ENCODE measurements at places on chromosomes 7 and 10.
A peak's percentile ranks its signal among the peaks of the same experiment; 100 is the strongest.

DNA sequence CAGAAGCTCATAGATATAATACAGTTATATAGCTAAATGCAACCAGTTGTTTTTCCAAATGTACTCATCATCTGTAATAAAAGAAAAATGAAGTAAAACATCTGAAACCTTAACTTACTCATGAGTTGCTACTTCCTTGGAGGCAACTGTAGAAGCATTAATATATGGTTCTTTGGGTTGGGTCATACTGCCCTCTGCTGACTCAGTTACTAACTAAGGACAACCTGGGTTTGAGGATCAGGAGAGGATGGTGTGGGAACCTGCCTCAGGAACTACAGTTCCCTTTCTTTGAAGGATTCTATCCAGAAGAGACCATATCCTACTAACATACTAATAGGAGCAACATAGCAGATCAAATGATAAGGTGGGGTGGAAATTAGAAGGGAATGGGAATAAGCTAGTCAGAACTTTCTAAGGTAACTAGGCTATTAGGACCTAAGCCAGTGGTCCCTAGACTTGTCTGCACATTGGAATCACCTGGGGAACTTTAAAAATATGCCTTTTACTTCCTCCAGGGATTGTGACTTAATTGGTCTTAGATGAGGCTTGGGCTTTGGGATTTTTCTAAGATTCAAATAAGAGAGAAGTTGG, 20.7 kb downstream of the COX15 start:
- peak; percentile 81 for DNase-seq

- DNase-seq = no peak
Observed at GRCh38 chr10:32374605-32375004, 27.6 kb upstream of the EPC1 start.

DNA sequence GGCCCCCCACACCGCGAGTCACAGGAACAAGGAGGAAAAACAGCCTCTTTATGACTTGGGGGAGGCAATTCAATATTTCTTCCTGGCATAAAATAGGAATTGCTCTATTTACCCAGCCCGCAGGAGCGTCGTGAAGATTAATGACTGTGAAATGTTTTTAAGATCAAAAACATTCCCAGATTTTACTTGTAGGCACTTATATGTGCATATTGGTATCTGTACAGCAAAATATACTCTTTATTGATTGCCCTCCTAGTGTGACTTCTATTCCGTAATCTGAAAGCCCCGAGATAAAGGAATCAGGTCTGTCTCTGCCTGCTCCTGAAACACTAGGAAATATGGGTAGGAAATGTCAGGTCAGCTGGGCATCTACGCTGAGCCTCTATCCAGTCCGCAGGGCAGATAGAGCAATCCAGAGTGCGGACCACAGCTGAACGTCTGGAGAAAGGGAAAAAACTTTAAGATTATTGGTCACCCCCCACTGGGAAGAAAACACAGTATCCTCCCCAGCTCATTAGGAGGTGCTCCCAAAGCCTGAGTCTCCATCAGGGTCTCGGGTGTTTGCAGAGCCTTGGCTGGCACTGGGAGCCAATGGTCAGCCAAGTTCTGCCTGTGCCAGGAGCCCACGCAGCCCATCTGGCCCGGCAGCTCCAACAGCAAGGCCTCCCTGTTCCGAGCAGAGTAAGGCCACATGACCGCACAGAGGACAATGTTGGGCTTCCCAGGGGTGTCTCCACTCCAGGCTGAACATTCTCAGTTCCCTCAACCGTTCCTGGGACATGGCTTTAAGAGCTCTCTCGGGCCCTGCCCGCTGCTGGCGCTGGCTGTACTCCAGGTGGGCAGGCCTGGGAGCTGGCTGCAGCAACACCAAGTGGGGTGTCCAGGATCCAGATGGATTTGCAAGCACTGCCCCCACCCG, 7.7 kb downstream of the CTBP2 start:
- DNase-seq = no peak

GRCh38 chr10:75950997-75951589, 519.7 kb downstream of the LRMDA start:
- DNase-seq = no peak

- no peak for DNase-seq
Observed at GRCh38 chr7:31036924-31037323, 15.2 kb upstream of the ADCYAP1R1 start.

DNA sequence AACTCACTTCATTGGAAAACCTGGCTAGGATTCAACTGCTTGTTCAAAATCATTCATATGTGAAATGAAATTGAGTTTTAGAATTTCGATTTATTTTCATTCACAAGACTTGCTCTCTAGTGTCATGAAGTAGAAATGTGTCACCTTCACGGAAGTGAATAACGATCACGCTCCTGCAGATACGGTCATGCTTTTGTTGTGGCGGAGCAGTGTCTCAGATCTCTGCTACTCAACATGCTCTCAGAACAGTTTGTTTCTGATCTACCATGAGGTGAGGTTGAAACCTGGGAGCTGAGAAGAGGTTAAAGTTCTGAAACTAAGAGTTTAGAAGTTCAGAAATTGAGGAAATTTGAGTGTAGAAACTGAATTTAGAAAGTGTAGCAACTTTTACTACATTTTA, 13.8 kb upstream of the PITRM1 start:
- DNase-seq = no peak

- DNase-seq = no peak
Observed at GRCh38 chr7:6022707-6023106, 8.5 kb upstream of the ANKRD61 start.

DNA sequence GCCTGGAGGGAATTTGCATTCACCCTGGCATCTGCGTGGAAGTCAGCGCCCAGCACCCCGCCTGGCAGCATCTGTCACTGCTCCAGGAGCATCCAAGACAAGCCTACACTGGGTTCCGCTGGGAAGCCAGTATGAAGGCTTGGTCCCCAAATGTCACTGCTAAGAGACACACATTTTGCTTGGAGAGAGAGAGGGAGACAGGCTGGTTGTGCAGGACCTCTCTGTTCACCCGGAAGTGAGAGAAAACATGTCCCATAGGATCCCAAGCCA, 119.5 kb downstream of the SEC23IP start:
- no peak for DNase-seq

- DNase-seq = no peak
Observed at GRCh38 chr7:147859033-147859432, 731.5 kb upstream of the C7orf33 start.

DNA sequence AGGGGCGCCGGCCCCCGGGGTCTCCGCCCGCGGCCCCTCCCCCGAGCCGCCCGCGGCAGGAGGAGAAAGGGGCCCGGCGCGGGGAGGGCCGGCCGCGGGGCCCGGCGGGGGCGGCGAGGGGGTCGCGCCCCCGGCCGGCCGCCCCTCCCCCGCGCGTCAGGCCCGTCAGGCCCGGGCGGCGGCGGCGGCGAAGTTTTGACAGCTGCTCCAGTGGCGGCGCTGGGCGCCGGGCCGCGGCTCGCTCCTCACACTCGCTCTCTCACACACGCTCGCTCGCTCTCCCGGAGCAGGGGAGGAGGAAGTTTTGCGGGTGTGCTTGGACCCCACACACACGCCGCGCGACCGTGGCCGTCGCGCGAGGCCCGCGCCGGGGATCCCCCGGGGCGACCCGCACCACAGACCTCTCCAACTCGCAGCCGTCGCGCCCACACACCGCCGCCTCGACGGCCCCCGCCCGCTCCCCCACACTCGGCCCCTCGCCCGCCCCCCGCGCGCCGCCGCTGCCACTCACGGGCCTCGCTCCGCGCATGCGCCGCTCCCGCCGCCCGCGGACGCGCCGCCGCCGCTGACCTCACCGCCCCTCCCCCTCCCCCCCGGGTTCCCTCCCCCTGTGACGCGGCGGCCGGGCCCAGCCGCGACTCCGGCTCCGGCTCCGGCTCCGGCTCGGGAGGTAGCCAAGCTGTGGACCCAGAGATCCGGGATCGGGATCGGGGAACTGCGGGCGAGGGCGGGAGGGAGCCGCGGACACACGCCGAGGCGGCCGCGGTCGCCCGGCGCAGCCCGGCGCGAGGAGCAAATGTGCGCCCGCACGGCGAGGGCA, 518 bp upstream of the KMT2C start:
- peak; percentile 91 for DNase-seq

GRCh38 chr7:116805100-116805544, 57.3 kb upstream of the CAPZA2 start:
- no peak for DNase-seq

DNA sequence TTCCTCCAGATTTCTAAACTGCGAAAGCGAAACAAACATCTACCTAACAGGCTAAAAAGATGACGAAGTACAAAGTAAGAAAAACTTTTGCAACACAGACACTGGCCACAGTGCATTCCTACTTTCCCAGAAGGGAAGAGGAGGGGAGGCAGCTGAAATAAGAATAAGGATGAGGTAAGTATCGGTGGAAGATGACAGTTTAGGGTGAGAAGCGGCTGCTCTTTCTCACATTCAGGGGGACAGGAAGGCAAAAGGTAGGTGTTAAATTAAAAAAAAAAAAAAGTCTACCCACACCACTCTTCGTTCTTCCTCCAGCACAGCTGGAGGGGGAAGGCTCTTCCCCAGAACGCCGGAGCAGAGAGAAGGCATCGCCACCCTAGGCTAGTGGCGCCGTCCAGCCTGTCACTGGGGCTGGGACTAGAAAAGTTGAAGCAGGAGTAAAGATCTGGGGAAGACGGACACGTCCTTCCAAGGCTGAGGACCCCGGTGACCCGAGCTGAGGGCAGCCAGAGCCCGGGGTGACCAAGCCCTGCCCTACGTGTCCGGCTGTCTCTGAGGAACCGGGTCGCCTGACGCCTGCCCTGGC, 846 bp downstream of the DNAJC1 start:
- peak; percentile 57 for DNase-seq

DNA sequence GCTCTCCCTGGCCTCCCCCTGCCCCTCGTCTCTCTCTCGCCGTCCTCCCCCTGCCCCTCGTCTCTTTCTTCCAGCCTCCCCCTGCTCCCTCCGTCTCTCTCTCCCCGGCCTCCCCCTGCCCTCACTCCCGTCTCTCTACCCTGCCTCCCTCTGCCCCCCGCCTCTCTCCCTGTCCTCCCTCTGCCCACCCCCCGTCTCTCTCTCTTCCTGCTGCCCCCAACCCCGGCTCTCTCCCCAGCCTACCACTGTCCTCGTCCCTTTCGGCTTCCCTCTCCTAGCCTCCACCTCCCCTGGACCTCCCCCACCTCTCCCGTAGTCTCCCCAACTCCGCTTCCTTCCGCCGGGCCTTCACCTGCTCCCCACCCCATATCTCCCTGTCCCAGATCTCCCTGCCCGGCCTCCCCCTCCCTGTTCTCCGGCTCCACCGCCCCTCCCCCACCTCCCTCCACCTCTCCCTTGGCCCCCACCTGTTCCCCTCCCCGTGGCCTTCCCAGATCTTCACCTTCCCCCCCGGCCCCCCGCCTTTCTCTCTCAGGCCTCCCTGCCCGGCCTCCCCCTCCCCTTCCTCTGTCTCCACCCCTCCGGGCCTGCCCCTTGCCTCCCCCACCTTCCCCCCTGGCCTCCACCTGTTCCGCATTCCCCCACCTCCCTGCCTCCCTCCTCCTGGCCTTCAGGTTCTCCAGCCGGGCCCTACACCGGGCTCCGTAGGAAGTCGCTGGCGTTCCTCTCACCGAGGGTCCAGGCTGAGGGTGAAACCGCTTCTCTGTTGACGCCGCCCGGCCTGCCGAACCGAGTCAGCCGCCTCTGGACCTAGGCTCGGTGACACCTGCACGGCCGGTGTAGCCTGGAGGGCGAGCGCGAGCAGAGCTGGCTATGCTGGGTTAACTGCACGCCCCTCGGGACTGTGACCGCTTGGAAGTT, 1.2 kb downstream of the GET4 start:
- DNase-seq = peak; percentile 27

DNA sequence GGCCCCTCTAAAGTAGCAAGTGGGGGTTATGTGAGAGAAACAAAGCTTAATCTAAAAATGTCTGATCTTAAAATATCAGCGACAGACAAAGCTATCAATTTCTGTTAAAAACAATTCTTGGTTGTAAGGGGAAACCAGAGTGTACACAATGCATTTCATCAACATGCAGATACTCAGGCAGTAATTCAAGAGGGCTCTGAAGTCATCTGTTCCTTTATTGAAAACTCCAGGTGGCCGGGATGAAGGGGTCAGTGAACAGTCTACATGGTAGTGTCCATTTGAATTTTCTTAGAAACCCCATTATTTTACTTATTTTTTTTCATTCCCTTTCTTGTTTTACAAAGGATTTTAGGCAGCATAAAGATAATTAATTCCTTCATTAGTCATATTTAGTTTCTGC, 36.7 kb upstream of the BTBD16 start:
- DNase-seq = no peak

- no peak for DNase-seq
Observed at GRCh38 chr7:104943502-104944343, 70.3 kb upstream of the KMT2E start.

GRCh38 chr10:29285624-29286051, 3.2 kb upstream of the LYZL1 start:
- DNase-seq = no peak

GRCh38 chr7:4948402-4948801, 10.6 kb downstream of the MMD2 start:
- no peak for DNase-seq

GRCh38 chr7:90660100-90660499, 64.0 kb downstream of the CDK14 start:
- no peak for DNase-seq

GRCh38 chr10:11553773-11554381, 57.6 kb downstream of the USP6NL start:
- DNase-seq = no peak
